ENCODE measurements at places on chromosomes 11 and 22.

DNA sequence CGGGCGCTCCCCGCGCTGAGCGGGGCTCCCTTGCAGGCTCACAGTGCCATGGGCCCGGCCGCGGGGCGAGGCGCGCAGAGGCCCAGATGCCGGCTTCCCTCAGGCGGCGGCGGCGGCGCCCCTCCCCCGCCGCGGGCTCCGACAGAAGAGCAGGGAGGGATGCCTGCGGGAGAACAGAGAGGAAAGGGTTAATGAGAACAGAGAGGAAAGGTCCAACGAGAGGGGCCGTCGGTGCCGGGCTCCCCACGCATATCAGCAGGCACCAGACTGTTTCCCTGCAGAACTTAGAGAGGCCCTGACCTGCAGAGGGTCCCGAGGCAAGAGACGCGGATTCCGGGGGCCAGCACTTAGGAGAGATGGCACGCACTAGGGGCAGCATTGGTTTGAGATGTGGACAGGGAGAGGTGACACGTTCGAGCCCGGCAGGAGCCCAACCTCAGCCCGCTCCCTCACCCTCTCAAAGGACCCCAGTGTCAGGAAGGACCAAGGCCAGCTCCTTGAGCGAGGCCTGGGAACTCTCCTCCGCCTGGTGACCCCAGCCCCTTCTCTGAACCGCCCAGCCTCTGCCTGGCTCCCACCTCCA is 9.1 kb downstream of the NRXN2 start:
- no peak for DNase-seq

DNA sequence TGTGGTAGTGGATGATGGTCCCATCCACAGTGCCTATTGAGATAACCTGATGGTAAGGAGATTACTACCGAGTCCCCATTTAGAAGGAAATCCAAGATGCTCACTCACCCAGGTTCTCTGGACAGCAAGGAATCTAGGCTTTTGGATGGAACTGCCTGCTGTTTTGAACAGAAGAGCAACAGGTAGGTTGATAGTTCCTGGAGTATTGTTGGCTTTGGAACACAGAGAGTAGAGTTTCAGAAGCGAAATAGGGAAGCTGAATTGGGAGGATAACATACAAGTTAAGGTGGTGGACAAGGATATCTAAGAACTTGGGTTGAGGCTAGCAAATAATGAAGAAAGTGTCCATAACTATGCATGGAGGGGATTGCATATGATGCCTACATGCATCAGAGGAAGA is 27.6 kb downstream of the SLC22A6 start:
- no peak for DNase-seq

GRCh38 chr11:124176925-124177715 is 6.0 kb upstream of the OR10D3 start:
- DNase-seq, result no peak

DNA sequence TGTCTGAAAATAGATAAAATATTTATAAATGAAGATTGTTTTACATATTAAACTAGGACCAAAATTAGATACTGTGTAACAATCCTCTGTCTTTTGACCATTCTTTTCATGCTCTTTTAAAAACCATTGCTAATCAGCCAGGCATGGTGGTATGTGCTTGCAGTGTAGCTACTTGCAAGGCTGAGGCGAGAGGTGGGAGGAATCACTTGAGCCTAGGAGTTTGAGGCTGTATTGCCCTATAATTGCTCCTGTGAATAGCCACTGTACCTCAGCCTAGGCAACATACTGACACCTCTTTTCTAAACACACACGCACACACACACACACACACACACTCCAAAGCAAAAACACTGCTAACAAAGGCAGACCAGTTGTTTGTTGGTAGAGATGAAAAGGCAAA is 259.2 kb downstream of the JRKL start:
- DNase-seq, result no peak

GRCh38 chr11:12110714-12111548 is 541 bp downstream of the MICAL2 start:
- no peak for DNase-seq

DNA sequence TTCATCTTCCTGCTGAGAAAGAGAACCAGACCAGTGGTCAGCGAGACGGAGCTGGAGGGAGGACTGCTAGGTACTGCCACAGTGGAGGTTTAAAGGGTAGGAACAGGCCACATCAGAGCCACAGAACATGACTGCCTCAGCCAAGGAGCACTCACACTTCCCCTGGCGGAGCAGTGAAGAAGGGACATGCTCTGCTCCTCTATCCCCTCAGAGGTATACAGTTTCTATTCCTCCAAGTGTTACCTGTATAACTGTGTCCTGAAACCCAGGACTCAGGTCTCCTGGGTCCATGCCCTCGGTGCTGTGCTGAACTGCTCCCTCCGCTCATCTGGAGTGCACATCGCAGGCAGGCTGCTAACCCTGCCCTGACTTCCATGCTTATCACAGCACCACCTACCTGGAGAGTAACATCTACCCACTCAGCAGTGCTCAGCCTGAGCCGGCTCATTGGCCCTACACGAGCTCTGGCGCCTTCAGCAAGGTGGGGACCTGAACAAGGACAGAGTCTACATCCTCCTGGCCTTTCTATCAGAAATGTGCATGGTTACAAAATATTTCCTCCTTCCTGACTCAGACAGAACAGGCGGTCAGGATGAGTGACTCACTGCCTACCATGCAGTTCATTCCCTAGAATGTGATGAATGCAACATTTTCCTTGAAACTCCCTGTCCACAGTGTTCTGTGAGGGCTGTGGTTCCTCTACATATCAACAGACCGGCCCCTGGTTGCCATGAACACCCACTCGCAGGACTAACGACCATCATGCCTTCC is 52.9 kb downstream of the C11orf58 start:
- DNase-seq, result peak; percentile 83

- DNase-seq, result no peak
Observed at GRCh38 chr11:120830085-120830620, 193.7 kb upstream of the TBCEL start.

- DNase-seq, result no peak
Observed at GRCh38 chr11:78140392-78141077, 1.1 kb upstream of the ALG8 start.

DNA sequence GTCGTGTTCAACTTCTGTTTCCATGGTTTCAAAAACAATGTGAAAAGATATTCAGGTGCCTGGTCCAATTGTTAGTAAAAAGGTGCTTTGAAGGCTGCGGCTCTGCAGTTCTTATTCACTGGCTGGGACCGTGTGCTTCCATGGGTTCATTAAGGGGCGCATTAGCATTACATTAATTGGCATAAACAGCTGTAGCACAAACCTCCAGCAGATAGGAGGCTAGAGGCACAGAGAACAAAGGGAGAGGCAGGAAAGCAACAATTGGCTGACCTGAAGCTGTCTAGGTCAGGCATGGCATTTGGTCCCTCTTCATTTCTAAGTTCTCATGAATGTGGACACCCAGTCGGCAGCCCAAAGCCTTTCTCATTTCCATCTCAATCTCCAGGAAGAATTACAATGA is 16.6 kb downstream of the PAK1 start:
- no peak for DNase-seq

DNA sequence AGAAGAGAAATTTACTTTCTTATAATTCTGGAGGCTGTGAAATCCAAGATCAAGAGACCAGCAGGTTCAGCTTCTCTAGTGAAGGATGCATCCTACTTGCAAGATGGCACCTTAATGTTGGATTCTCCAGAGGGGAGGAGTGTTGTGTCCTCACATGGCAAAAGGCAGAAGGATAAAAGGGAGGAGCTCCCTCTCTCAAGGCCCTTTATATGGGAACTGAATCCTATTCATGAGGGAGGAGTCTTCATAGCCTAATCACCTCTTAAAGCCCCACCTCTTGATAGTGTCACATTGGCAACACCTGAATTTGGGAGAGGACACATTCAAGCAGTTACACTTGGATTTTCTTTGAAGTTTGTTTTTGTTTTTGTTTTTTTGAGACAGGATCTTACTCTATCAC is 79.5 kb downstream of the SLC36A4 start:
- DNase-seq, result no peak

GRCh38 chr22:29831186-29831921 is 6.7 kb downstream of the ASCC2 start:
- no peak for DNase-seq

- DNase-seq, result no peak
Observed at GRCh38 chr11:92875473-92875872, 94.0 kb upstream of the MTNR1B start.

Measured in retinal pigment epithelial cell (primary cell).